ENCODE measurements at places on chromosomes 16 and 17.
A peak's percentile ranks its signal among the peaks of the same experiment; 100 is the strongest.

GRCh38 chr17:47726796-47727703, 6.0 kb upstream of the TBX21 start:
- no peak for DNase-seq

DNA sequence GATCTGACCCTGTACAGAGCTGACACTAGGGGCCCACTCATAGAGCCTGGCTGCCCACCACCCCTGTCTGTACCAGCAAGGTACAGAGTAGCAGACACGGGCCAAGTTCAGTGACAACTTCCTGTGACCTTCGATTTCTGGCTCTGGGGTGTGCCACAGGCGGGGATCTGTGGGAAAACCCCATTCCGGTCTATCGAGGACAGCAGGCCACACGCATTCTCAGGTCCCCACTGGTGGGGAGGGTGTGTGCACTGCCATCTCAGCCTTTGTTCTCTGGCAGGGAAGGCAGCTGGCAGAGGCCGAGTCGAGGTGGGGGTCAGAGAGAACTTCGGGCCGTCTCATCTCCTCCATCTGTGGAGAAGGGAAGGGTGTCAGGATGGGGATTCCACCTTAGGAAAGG, 10.0 kb downstream of the NLE1 start:
- DNase-seq = no peak

GRCh38 chr16:70745536-70746025, 55.4 kb downstream of the VAC14 start:
- DNase-seq = peak; percentile 43

GRCh38 chr17:78935419-78936323, 10.5 kb upstream of the TIMP2 start:
- peak; percentile 88 for DNase-seq

- DNase-seq = no peak
Measured at GRCh38 chr16:85777583-85778310, 21.6 kb downstream of the EMC8 start.

- DNase-seq = no peak
Measured at GRCh38 chr17:36590082-36590481, 1.6 kb upstream of the DHRS11 start.

GRCh38 chr17:74759243-74759801, 10.9 kb downstream of the NHERF1 start:
- no peak for DNase-seq

DNA sequence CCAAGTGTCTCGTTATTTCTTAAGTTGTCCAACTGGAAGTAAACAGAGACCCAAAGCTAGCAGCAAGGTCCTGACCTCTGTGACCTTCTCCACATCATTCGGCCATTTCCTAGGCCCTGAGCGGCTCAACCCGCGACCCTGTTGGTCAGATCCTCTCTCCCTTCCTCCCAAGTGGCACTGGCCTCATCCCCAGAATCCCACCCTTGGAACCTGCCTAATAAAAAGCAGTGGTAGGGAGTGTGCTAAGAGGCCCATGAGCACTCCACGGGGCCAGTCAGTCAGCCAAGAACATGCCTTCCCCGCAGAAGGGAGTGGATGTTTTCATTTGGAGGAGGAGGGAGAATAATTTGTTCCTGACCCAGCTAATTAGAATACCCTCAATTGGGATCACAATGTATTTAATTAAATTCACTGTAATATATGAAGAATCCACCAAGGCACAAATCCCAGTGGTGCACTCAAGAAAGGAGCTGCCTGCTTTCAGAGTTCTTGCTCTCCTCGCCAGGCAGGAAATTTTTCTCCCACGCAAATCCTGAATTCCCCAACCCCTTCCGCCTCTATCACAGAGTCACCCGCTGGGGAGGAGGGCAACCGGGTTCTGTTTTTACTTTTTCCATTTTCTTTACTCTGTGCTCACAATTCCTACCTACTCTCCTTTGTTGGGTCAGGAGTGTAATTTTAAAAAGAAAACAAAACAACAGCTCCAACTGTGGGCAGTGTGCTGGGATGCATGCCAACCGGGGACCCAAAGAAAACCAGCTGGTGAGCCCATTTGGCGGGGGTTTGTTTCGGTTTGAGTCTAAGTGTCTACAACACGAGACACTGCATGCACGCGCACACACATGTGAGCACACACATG, 153.4 kb downstream of the ZFHX3 start:
- DNase-seq = no peak

- no peak for DNase-seq
Measured at GRCh38 chr17:72115781-72116525, 4.9 kb upstream of the SOX9 start.

- no peak for DNase-seq
Measured at GRCh38 chr16:68242926-68243858, 2.0 kb upstream of the PLA2G15 start.

DNA sequence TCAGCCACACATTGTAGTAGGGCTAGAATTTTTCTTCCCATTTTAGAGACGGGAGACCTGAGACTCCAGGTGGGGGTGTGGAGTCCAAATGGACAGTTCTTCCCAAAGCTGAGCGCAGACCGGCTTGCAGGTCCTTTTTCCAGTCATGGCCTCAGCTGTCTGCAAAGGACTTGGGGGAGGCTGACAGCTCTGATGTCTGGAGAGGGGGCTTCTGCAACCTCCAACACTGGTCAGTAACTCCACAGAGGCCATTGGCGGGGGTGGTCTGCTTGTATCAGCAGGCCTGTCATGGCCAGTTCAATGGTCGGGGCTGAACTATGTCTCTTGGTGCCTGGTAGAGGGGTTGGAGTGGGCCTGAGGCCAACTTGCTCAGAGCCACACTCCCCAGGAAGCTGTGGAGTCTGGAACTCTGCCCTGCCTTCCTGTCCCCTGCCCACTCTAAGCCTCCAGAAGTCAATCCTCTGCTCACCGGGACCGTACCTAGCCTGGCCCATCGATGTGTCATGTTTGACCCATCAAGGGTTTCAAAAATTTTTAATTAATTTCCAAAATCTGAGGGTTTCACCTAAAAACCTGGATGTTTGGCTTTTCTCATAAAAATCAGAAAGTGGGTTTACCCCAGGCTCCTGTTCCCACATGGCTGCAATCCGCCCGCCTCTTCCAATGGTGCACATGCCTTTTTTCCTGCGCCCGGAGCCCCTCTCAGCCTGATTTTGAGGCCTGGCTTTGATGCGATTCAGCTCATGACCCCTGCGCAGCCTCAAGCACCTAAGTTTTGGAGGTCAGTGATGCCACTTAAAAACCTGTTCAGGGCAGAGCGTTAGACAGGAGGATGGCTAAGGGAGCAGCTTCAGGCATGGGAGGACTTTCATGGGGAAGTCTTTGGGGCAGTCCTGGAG, 39.9 kb downstream of the SNX20 start:
- DNase-seq = no peak

- no peak for DNase-seq
Measured at GRCh38 chr16:58415003-58415402, 22.7 kb downstream of the GINS3 start.

DNA sequence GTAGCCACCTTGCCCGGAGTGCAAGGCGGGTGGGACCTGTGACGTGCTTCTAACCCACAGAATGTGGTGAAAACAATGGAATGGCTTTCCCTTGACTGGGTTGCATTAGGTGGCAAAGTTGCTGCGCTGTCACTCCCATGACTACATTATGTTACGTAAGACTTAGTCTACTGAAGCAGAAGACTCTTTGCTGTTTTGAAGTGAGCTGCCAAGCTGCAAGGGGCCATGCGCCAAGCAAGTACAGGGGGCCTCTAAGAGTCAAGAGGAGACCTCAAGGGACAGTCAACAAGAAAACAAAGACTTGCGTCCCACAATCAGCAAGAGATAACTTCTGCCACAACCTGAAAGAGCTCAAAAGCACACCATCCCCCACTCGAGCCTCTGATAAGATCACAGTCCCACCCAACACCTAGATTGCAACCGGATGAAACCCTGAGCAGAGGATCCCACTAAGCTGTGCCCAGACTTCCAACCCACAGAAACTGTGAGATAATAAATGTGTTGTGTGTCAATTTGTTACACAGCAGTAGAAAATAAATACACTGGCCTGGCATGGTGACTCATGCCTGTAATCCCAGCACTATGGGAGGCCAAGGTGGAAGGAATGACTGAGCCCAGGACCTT, 16.5 kb downstream of the ANKRD11 start:
- DNase-seq = no peak

DNA sequence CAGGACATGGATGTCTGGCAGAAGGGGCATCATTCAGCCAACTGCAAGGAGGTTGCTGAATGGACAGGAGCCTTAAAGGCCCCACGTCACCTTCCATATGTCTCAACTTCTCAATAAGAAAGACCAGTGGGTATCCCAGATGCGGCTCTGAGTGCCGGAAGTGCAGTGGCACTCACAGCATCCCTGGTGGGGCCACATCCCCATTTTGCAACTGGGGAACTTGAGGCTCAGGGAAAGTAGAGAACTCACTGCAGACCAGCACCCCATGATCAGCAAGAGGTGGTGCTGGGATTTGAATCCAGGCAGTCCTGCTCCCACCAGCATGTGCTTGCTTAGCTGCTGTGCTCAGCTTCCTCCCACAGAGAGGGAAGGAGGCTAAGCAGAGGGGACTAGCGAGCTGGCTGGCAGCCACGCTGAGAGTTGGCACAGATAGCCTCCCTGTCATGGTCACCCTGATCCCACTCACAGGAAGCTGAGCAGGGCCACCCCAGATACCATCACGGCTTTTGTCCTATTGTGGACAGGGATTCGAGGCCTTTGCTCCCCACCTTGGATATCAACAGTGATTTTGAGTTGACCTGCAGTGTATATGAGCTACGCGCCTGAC, 294.2 kb upstream of the FOXF1 start:
- DNase-seq = no peak

GRCh38 chr16:17512636-17513220, 42.0 kb upstream of the XYLT1 start:
- DNase-seq = no peak

DNA sequence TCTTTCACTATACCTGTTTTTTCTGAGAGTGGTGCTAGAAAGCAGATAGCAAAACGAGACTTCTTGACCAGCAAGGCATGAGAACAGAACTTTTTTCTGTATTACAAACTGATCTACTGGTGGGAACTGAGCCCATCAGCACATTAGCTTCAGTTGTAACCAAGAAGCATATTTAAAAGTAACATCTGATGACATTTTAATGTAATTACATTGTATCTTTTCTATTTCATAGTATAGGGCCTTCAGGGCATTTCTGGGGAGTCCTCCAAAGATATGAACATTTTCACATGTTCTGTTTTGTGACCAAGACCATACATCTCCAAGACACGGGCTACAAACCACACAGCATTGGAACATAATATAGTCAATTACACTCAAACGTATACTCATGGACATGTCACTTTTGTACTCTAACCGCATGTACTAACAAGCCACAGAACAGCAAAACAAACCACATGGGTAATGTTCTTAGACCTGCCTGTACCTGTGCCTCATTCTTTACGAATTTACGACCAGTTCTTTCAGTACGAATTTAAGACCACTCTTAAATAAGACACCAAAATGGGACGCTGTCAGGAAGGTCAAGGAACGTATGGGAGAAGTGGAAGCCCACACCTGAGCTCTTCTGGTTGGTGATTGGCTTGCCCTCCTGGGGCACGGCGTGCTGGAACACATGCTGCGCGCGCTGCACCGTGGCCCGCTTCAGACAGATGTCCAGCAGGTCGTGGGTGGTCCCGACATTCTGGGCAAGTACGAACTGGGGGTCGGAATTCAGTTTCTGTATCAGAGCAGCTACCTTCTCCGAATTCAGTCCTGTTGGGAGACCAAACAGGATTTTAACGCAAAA, 825 bp downstream of the BLMH start:
- DNase-seq = peak; percentile 62

- DNase-seq = no peak
Measured at GRCh38 chr17:30517786-30518185, 40.6 kb downstream of the GOSR1 start.

- DNase-seq = no peak
Measured at GRCh38 chr17:51279183-51279582, 18.8 kb downstream of the UTP18 start.

GRCh38 chr17:42362245-42362961, 25.8 kb downstream of the STAT3 start:
- peak; percentile 25 for DNase-seq

- DNase-seq = no peak
Measured at GRCh38 chr16:52034830-52035229, 512.1 kb downstream of the TOX3 start.

- peak; percentile 76 for DNase-seq
Measured at GRCh38 chr17:80795754-80796153, 195.9 kb upstream of the CHMP6 start.

DNA sequence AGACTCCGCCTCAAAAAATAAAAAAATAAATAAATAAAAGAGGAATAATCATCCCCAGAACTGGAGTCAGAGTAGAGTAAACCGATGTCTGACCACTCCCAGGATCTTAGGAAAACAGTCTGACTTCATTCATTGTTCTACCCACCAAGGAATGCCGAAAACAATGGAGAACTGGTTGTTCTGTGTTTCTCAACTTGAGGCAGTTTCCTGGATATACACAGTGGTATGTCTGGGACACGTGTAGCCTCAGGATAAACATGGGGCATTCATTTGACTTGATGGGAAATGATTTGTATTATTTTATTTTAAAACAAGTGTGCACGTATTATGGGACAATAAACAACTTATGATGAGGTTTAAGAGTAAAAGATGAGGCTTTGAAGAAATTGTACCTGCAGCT, 32.8 kb upstream of the PAFAH1B1 start:
- no peak for DNase-seq

GRCh38 chr17:74431568-74432423, at the start of gene GPRC5C:
GPRC5C (plus strand) TSS chr17:74432088; CDS start chr17:74439777, 7,689 bp downstream.
- DNase-seq = peak; percentile 88

DNA sequence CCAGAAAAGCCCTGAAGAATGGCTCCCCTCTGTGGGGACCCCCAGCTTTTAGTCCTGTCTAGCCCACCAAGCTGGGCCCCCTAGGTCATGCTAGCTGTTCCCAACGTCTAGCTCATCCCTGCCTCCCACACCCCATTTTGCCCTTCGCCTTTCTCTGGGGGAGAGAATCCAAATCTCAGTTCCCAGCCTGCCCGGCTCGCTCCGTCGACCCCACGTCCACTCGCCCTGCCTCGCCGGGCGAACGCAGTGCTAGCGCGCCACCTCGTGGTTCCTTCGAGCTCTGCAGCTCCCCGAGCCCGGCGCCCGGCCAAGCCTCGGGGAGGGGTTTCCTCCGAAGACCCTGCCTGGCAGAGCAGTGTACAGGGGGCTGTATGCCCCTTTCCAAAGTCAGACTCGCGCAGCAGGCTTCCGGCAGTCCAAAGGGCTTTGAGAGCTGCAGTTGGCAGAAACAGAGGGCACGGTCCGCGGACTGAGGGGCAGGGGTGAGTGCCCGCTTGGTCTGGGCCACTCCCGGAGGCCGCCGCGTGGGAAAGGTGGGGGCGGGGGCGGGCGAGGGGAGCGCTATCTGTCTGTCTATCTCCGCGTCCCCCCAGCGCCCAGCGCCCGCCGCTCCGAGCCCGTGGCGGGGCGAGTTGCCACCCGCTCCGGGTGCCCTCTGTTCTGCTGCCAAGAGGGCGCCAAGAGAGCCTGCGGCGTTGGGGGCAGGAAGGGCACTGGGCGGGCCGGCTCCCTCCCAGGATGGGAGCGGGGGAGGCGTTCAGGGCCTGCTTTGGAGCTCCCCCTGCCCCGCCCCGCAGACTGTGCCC, 1.7 kb upstream of the DLX3 start:
- peak; percentile 20 for DNase-seq

- DNase-seq = no peak
Measured at GRCh38 chr17:82985428-82985805, 94.0 kb upstream of the METRNL start.

Data from SHP77 (cell line).